Right ventricle myocardium superior (tissue), 1 donor: ENCODE measurements at places on chromosomes 12 and 14. TPM values are rescaled to one million over a fixed set of nuclear protein-coding genes. Genes with fewer than 3 reads are reported as not detected.

GRCh38 chr14:67668559-67668958 is 5.9 kb downstream of the VTI1B start:
- DNase-seq = no peak

DNA sequence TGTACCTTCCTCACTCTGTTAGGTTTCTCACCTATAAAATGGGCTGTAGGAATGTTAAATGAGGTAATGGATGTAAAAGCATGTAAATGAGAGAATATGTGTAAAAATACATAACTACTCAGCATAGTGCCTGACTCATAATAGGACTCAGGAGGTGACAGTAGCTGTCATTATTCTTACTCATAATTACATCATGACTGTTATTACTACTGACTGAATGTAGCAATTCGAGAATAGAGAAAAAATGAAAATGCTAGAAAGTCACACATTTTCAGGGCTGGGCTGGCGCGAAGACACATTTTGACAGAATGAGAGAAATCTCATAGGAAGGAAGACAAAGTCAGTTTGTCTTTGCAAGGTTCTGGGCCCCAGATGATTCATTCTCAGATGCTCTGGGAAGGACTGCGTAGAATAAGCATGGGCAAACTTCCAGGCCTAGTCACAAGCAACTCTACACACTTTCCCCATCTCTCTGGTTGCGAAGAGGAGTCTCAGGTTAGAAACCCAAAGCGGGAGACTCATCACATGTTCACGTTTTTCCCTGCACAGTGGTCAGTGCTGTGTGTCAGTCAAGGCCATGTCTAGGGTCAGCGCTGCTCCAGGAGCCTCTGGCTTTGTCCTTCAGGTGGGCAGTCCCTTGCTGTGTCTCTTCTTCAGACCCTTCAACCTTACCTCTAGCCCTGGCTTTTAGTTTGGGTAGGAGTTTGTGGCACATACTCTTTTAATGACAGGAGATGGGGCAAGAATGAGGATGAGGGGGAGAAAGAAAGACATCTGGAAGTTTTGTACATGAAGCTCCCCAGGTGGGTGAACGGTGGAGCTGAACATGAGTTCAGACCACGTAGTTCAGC is 8.4 kb downstream of the GPRC5A start:
- DNase-seq = no peak

DNA sequence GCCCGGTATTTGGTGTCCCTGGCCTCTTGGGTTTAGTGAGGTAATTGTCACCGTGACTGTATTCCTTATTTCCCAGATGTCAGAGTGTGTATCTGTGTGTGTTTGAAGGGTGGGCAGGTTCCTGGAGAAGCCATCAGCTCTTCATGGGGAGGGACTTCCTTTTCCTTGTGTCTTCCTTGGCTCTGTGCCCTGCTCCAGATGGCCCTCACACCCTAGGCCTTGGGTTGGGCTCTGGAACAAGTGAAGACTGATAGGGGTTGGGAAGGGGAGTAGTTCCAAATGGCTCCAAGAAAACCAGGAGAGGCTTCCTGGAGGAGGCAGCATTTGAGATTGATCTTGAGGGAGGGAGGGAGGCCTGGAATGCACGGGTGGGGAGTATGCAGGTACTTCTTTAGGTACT is 43.8 kb upstream of the PRIMA1 start:
- DNase-seq = no peak

GRCh38 chr14:99023371-99023770 is 248.6 kb downstream of the BCL11B start:
- DNase-seq = no peak

- DNase-seq = no peak
Observed at GRCh38 chr12:113448873-113449272, 22.8 kb downstream of the LHX5 start.

Gene VASH1
- total RNA-seq = 14.3 TPM

Gene ANAPC7
- 32.6 TPM for total RNA-seq

Gene MTRFR
- 8.1 TPM for total RNA-seq

Gene MDGA2
- total RNA-seq = not detected

DNA sequence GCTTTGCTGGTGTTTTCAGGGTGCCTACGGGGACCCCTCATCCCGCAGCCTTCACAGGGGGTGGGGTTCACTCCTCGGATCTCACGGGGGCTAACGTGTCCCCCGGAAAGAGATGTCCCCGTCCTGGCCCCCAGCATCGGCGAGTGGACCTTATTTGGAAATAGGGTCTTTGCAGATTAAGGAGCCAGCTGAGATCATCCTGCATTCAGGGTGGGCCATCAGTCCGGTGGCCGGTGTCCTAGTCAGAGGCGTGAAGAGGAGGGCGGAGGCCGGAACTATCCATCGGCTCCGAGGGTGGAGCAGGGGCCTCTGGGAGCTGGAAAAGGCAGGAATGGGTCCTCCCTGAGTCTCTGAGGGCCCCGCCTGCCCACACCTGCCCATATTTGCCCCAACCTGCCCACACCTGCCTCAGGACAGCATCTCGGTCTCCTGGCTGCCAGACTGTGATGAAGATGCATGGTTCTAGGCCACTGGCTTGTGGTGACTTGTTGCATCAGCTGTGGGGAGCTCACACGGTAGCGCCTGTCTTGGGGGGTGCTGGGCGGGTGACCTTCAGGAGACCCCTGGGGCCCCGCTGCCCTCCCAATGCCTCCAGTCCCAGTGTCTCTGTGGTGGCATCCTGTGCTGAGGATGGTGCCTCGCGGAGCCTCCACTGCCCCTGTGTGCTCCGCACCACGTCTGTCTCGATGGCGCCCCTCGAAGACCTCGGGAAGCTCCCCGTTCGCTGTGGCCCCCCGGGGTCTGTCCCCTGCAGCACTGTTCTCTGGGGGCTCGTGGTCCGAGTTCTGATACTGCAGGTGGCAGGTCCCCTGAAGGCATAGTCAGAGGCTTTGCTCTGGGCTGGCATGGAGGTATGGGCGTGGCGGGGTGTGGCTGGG is 14.7 kb downstream of the NOC4L start:
- peak; percentile 37 for DNase-seq

- no peak for DNase-seq
Observed at GRCh38 chr12:15214851-15215601, 6.2 kb downstream of the RERG start.

GRCh38 chr12:71780237-71780822 is 25.7 kb downstream of the RAB21 start:
- no peak for DNase-seq

DNA sequence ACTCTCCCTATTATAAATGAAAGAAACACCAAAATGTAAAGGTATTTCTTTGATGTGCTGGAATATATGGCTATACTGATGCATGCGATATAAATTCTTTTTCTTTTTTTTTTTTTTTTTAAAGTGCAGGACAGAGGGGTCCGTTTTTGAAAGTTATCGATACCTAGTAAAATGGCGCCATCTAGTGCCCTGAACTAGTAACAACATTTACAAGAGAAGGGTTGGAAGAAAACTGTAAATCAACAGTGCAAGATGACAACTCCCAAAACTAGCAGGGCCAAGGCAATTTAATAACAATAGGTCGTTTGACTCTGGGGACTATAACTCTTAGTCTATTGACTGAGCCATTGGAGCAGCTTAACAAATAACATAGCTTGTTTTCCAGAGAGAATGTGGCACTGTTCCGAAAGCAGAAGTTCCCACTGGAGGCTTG is 137.7 kb downstream of the SPTSSA start:
- DNase-seq = no peak

- no peak for DNase-seq
Observed at GRCh38 chr12:75979181-75979580, 52.4 kb downstream of the PHLDA1 start.

GRCh38 chr12:121630791-121631355 is 4.5 kb downstream of the ORAI1 start:
- no peak for DNase-seq

GRCh38 chr14:36428350-36428749 is 91.7 kb downstream of the NKX2-1 start:
- no peak for DNase-seq

DNA sequence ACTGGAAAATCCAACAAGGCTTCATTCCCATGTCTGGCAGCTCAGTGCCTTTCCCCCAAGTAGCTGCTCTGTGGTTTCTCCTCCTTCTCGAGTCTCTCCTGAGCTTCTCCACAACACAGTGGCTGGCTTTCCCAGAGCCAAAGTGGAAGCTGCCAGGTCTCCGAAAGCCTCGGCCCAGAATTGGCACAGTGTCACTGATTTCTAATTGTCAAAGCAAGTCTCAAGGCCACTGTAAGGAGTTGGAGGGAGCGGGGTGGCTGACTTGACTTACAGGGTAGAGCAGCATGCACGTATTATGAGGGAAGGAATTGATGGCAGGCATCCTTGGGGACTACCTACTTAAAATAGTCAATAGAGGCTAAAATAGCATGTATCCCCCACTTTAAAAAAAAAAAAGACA is 6.7 kb upstream of the CPNE8 start:
- DNase-seq = no peak

DNA sequence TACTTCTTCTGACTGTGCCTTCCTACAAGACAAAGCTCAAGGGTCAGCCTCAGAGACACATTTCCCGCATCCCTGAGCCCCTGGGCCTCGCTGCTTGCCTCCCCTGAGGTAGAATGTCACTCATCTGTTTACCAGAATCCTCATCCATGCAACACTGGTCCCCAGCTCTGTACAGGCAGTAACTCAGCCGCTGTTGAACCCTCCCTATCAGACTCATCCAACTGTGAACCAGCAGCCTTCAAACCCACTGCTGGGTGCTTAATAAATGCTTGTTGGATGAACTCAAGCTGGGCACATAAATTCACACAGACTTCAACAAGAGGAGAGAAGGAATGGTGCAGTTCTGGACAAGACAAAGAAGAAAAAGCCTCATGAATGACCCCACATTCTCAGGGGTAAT is 6.1 kb downstream of the NT5DC3 start:
- DNase-seq = no peak

- DNase-seq = no peak
Observed at GRCh38 chr14:59328454-59328853, 136.7 kb downstream of the GPR135 start.

DNA sequence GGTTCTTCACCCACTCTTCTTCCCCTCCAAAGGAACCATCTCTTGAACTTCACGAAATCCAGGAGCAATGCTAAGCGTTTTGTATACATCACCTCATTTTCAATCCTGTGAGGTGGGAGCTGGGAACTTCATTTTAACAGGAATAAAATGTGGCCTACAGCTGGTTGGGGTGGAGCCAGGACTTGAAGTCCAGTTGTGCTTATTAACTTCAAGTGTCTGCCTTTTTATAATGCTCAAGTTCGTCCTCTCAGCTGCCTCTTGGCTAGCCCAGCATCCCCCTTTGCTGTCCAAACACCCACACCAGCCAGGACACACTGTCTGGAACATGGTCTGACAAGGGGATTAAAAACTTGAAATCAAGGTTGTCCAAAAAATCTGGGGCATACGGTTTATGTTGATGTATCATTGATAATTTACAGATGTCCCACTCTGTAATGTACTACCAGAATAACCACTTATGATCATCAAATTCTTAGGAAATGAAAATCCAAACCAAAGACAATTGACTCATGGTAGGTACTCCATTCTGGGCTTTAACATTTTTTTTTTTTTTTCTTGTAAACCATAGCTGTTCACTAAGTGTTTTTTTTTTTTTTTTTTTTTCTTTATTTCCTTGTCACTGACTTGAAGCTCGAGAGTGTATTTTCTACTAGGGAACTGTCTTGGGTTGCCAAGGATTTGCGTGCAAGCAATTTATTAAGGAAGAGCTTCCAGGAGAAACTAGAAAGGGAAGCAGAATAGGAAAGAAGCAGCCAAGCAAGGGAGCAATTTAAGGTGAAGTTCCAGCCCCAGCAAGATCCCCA is 252.3 kb downstream of the EFCAB11 start:
- peak; percentile 52 for DNase-seq

- no peak for DNase-seq
Observed at GRCh38 chr12:532908-533565, 73.3 kb downstream of the B4GALNT3 start.

- no peak for DNase-seq
Observed at GRCh38 chr12:133105620-133106019, 24.5 kb downstream of the ZNF891 start.
